ENCODE measurements at places on chromosomes 6 and 20.

GRCh38 chr6:15166121-15166520 is 79.7 kb upstream of the JARID2 start:
- DNase-seq: no peak

GRCh38 chr20:33733654-33734576 is 2.1 kb downstream of the ZNF341 start:
- no peak for DNase-seq

DNA sequence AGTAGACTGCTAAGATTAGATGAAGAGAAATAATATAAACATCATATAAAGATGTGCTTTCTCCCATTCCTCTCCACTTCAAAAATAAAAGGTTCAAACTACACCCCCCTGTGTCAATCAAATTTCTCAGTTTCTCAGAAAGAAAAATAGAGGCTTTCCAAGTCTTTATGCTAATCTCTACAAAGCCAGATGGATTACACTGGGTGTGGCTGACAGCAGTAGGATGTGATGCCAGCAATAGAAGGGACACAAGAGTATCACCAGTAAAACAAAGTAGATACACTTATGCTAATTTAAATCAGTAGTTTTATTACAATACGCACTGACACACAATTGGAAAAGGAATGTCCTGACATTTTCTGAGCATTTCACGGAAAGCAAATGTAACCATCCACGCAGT is 353.4 kb downstream of the RNGTT start:
- DNase-seq: no peak

- no peak for DNase-seq
Measured at GRCh38 chr20:46327557-46327956, 19.3 kb upstream of the CDH22 start.

Measured in stimulated activated CD4-positive, alpha-beta T cell treated with anti-CD3 and anti-CD28 coated beads, Interleukin-1b, Interleukin-23, amount 100 ng/mL, for 48 hours (primary cell).